ENCODE measurements at places on chromosomes 16 and 17.

DNA sequence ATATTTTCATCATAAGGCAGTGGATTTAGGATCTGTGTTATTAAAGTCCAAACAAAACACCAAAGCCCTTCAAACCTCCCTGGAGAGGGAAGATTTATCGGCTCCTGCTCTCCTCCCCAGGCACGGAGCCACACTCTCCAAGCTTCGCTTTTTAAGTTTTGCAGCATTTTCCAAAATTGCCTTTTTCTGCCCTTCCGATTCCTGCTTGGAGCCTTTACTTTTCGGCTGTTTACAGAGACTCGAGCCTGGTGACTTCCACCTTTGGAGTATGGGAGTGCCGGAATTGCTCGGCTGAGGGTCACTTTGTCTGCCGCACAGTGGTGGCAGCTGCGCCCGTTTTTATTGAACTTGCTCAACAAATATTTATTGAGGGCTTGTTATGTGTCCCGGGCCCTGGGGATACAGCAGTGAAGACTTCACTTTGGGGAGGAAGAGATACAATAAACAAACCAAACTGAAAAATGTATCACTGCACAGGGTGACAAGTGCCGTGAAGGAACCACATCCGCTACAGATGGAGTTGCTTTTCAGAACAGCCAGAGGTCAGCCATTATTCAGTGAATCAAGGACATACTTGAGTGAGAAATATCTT lies 185.5 kb downstream of the NTN1 start:
- DNase-seq = no peak

DNA sequence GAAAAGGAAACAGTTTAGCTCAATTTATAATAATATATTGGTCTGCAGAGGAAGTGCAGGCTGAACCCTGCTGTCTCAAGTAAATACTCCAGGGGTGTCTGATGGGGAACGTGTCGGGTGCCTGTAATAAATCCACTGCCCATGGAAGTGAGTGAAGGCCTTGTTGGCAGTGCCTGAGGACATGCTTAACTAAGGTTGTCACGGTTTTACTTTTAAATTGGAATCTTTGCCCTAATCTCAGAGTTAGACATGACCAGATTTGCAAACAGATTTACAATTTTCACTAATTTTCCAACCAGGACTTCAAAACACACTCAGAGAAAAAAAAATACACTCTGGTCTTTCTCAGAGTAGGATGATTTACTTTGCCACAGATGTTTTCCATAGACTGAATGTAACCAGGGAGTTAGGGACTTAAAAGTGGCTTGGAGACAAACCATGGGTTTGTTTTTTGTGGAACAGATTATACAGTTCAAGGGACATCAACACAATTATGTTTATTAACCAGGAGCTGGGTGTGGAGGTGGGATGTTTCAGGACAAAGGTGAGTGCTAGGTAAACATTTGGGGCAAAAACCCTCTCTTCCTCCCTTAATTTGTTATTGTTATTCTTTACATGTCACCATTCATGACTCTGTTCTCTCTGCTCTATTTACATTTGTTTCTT lies 144.5 kb downstream of the FTO start:
- no peak for DNase-seq

- DNase-seq = no peak
Observed at GRCh38 chr16:58884141-58884540, 150.0 kb upstream of the GOT2 start.

- DNase-seq = no peak
Observed at GRCh38 chr16:25426829-25427228, 169.2 kb upstream of the ZKSCAN2 start.

DNA sequence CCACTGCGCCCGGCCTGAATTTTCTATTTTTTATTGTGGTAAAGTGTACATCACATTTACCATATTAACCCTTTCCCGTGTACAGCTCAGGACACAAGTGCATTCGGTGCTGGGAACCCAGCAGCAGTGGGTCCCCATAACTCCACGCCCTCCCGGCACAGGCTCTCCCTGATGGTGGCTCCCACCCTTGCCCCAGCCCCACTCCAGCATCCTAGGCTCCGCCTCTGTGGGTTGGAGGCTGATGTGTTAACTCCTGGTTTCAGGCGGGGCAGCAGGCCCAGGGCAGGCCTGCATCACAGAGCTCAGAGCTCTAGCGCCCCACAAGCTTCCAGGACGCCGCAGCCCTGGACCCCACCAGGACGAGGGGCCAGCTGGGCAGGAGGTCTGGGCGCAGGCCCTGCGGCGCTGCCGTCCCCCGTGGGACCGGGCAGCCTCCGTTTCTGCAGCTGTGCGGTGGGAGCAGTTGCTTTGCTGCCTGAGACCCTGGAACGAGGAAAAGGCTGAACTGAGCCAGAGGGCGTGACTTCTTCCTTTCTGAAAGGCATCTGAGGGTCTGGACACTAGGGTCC lies 19.6 kb downstream of the ZFPM1 start:
- no peak for DNase-seq

- no peak for DNase-seq
Observed at GRCh38 chr17:37743875-37744632, 805 bp downstream of the HNF1B start.

- DNase-seq = no peak
Observed at GRCh38 chr17:50328363-50329325, 17.3 kb upstream of the XYLT2 start.

- DNase-seq = no peak
Observed at GRCh38 chr16:77344341-77344740, 90.5 kb downstream of the ADAMTS18 start.

- DNase-seq = no peak
Observed at GRCh38 chr17:56577843-56578204, 15.7 kb upstream of the NOG start.

DNA sequence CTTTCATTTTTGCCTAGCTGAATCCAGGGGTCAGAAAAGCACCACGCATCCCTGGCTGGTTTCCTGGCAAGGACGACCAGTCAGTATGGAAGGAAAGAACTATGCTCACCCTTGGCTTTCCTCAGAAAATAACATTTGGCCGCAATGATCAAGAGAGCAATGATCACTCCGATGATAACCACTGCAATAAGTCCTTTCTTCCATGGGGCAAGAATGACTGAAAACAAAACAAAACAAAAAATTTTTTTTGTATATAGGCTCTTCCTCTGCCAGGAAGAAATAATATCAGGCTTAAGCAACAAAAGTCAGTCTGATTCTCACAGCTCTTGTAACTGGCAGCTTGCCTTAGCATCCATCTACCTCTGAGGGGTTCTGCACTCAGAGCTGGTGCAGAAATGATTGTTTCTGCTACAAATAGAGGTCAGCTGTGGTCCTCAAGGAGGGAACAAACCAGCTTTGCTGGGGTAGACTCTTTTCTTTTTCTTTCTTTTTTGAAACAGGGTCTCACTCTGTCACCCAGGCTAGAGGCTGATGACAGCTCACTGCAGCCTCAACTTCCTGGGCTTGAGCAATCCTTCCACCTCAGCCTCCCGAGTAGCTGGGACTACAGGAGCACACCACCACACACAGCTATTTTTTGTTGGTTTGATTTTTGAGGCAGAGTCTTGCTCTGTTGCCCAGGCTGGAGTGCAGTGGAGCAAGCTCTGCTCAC lies 35.7 kb downstream of the PECAM1 start:
- DNase-seq = peak; percentile 10

GRCh38 chr17:61504697-61505096 lies 52.5 kb downstream of the TBX4 start:
- DNase-seq = peak; percentile 96

- no peak for DNase-seq
Observed at GRCh38 chr17:19426631-19427030, 15.6 kb downstream of the RNF112 start.

- DNase-seq = peak; percentile 9
Observed at GRCh38 chr17:61617330-61617729, 26.3 kb upstream of the NACA2 start.

- DNase-seq = no peak
Observed at GRCh38 chr16:715477-716199, 720 bp downstream of the METRN start.

GRCh38 chr17:38352245-38353085 lies 821 bp downstream of the SOCS7 start:
- DNase-seq = no peak

- no peak for DNase-seq
Observed at GRCh38 chr17:45924332-45924820, 30.0 kb downstream of the MAPT start.

- peak; percentile 23 for DNase-seq
Observed at GRCh38 chr16:4780235-4780634, 7.9 kb downstream of the SEPTIN12 start.

DNA sequence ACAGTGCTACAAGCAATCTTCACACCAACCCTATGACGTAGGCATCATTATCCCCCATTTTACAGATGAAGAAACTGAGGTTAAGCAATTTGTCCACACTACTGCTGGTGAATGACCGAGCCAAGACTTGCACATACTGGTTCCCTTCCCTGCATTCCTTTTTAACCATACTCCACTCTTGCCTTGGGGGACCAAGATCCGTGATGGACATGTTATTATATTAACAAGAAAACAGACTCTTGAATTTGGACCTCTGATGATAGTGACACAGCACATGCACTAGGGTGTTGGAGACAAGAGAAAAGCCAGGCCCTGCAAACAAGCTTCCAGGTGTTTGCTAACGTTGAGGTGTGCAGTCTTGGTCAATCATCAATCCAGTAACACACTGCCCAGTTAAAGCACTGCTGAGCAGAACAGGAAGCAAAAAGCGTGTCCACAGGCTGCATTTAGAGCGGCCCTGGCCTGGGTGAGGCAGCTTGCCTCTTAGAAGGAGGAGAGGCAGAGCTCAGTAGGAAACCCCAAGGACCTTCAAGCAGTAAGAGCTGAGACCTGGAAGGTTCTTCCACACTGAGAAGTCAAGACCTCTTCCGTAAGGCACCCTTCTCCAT lies 36.7 kb downstream of the HNF1B start:
- no peak for DNase-seq

DNA sequence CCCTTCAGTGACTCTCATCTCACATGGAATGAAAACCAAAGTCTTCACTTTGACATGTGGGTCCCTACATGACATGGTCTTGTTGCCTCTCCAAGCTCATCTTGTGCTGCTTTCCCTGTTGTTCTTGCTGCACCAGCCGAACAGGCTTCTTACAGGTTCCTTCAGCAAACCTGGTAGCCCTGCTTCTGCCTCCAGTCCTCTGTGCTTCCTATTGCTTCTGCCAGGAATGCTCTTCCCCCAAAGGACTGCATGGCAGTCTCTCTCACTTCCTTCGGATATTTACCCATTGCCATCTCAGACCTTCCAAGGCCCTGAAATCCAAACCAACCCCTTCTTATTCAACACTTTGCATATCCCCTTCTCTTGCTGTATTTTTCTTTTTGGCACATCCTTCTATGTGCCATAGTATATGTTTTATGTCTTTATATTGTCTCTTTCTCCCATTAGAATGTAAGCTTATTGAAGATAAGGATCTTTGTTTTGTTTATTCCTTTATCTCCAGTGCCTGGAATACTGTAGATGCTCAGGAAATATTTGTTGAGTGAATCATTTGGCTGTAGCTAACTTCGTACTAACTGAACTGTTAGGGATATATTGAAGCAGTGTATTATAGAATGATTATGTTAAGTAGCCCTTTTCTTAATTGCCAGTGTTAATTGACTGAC lies 57.9 kb upstream of the SLC12A3 start:
- DNase-seq = peak; percentile 84

- DNase-seq = no peak
Observed at GRCh38 chr16:20072874-20073202, 852 bp downstream of the GPR139 start.

- no peak for DNase-seq
Observed at GRCh38 chr17:33214996-33215395, 78.1 kb downstream of the ASIC2 start.
